T-helper 2 cell treated with Interferon-gamma antibody and Interleukin-4, amounts not matched to agents 100 ng/mL and 5 ng/mL, for 36 hours (primary cell): ENCODE measurements at places on chromosomes 7 and 10. TPM values are rescaled to one million over a fixed set of nuclear protein-coding genes. Genes with fewer than 3 reads are reported as not detected.

The MYH16 gene
- not detected in 2 replicates for total RNA-seq

The GRM3 gene
- not detected in 2 replicates for total RNA-seq

The CNTNAP2 gene
- total RNA-seq = not detected in 2 replicates

The METTL2B gene
- 36.9 and 39.9 TPM in 2 replicates for total RNA-seq

The EMX2 gene
- total RNA-seq = not detected in 2 replicates

The OR2A42 gene
- 0.16 TPM in 1 of 2 replicates, not detected in the other for total RNA-seq

The TAS2R39 gene
- total RNA-seq = not detected in 2 replicates

The AKR1C8 gene
- 0.20 and 0.23 TPM in 2 replicates for total RNA-seq

The EPHA1 gene
- total RNA-seq = 0.73 and 1.9 TPM in 2 replicates

The PIP gene
- total RNA-seq = not detected in 2 replicates

The C7orf57 gene
- total RNA-seq = 0.11 TPM in 1 of 2 replicates, not detected in the other

The MRPS33 gene
- total RNA-seq = 65.0 and 65.6 TPM in 2 replicates
